NCI-H146 (cell line): ENCODE measurements at places on chromosomes 4 and X.

- DNase-seq, result no peak
Observed at GRCh38 chr4:107666134-107666533, 53.9 kb downstream of the PAPSS1 start.

DNA sequence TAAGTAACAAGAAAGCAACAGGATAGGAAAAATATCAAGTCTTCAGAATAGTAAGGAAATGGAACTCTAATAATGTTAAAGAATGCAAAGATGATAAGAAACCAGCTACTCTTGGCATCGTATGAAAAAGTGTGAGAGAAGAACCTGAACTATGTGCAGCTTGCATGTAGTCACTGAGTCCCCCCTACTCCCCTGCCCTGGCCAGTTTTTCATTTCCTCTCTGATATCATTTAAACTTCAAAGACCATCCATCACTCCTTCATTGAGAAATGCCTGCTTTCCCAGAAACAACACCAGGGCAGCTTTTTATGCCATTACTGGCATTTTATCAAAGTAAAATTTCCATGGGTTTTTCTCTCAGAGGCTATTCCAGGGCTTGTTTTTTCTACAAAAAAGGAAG, 28.1 kb downstream of the INPP4B start:
- no peak for DNase-seq

GRCh38 chr4:154551872-154552686, 1.9 kb upstream of the PLRG1 start:
- peak; percentile 52 for DNase-seq

DNA sequence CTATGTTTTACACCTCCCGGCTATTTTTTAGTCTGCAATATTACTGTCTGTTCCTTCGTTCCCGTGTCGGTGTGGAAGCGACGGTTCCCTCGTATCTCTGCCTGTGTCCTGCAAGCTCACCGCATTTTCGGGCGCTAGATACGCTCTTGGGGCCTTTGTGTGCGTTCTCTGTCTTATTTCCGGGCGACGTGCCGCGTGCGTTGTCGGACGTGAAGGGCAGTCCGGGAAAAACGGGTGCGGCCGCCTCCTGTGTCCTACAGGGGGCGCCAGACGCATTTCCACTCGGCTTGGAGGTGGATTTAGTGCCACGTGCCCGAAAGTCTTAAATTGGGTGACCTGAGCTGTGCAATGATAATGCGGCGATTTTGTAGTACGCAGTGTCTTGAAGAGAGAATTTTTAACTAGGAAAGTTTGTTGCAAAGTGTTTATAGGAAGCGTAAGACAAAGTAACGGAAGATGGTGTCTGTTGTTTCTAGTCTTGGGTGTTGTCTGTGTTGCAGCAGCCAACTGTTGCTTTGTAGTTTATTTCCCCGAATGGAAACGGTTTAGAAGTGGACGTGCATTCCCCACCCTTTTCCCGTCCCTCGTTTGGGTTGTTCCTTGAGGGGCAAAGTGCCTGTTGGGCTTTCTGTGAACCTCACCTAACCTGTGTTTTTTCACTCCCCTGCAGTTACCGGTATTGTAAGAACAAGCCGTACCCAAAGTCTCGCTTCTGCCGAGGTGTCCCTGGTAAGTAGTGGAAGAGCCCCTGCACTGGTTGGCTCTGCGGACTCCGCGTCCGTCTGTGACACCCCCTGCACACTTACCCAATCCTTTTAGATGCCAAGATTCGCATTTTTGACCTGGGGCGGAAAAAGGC, 720 bp downstream of the RPL10 start:
- peak; percentile 79 for DNase-seq

DNA sequence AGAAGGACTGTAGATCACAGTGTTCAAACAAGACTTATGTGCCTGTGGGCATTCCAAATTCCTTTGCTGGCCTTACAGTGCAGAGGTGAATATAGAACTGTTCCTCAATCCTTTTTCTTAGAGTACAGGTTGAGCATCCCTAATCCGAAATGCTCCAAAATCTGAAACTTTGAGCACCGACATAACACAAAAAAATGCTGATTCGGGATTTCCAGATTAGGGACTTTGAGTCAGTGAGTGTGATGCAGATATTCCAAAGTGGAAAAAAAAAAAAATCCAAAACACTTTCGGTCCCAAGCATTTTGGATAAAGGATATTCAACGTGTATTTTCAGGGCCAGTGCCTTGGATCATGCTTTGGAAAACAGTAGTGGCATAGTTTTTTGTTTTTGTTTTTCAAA, 9.2 kb downstream of the SMS start:
- no peak for DNase-seq

DNA sequence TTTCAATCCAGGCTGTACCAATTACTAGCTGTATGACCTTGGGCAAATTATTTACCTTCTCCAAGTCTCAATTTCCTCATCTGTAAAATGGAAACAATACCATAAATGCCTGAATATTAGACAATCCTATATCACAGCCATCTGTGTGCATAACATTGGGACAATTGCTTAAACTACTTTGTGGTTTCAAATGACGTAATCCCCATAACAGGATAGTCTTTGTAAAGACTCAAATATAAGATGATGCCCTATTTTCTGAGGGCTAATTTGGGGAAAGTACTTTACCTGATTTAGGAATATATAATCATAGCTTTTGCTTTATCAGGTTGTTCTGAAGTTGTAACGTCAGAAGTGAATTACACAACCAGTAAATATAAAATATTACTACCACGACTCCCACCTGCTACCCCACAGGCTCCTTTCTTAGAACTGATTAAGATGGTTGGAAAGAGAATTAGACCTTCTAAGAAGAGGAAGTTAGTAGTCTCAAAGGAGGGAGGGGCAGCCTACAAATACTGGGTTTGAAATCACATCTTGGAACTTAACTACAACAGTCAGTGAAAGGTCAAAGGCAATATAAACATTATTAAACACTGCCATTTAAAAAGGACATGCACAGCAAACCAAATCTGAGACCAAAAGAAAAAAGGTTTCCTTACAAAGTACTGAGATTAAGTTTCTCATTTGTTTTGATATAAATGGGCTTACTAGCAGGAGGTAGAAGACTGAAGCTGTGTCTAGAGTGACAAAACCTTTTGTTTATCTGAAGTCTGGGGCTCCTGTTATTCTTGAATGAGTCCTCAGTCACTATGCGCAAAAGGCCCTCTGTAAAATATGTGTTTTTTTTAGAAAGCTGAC, 215.0 kb downstream of the SCFD2 start:
- DNase-seq, result no peak

DNA sequence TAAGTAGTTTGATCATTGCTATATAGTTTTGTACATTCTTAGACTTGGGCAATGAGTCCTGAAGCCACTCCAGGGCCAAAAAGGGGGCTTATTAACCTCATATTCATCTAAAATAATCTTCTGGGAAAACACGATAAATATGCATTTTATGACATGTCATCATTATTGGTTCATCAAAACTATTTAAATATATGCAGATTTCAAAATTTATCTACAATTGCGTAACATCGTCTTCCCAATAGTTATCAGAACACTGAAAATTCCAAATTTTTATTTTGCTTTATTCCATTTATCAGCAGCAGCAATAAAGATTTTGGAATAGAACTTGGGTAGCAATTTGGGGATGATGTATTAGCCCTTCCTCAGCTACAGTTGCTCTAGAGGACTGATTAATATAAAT, 550.0 kb downstream of the IQCM start:
- DNase-seq, result no peak

DNA sequence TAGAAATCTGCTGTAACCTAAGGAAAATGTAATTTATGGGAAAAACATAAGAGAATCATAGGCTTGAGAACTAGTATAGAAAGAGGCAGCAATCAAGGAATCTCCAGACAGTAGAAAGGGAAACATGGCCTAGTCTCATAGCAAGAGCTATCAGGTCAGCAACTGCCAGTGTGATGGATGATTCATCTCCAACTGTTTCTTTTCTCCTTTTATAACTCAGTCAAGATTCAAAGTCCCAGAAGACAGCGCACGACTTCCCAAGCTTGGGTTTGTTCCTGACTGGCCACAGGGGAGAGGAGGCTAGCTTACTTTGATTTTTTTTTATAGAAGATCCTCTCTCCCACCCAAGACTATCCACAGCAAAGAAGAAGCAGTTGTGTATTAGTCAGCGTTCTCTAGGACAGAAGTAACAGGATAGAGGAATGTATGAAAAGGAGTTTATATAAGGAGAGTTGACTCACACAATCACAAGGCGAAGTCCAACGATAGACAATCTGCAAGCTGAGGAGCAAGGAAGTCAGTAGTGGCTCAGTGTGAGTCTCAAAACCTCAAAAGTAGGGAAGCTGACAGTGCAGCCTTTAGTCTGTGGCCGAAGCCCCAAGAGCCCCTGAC, 181.5 kb downstream of the GC start:
- DNase-seq, result no peak

DNA sequence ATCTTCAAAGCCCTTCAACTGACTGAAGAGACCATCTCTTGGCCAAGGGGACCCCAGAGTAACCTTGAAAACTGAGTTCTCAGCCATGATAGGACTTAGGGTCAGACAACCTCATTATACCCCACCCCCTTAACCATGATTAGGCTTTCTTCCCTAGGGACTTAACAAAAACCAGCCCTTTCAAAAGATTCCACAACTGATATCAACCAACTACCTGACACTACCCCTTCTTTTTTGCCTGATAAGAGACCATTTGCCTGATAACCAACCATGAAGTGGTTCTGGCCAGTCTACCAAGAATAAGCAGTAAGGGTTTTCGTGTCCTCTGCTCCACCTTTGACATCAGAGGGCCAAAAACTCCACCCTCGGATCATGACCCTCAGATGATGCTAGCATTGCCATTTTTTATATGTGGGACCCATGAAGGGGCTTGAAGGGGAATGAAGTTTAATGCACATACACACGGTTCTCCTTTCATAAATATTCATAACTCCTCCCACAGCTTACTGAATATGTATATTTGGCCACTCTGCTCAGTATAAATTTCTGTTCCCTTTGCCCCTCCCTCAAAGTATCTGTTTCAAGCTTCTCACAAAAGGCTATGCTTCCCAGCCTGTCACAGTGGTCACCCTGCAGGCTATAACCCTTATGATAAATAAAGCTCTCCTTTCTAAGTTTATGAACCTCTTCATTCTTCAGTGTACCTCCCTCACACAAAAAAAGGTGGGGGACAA, 12.3 kb downstream of the TBCK start:
- no peak for DNase-seq

GRCh38 chrX:2819345-2820135, 9.2 kb upstream of the GYG2 start:
- DNase-seq, result no peak

DNA sequence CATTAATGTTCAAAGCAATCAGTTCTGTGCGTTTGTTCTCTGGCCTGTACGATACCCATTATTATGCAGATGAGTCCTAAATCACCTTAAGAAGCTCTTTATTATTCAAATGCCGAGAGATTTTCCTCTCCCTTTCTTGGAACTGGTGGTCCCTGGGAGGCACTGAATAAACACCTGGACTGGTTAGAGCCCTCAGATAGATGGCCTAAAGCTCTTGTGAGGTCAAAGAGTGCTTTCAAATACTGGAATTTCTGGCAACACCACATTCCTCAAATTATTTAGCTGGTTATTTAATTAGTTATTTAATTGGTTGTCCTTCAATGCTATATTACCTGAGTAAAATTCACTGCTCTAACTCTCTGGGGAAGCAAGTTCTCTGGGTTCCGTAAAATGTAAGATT, 3.0 kb downstream of the ARHGEF38 start:
- DNase-seq, result no peak

DNA sequence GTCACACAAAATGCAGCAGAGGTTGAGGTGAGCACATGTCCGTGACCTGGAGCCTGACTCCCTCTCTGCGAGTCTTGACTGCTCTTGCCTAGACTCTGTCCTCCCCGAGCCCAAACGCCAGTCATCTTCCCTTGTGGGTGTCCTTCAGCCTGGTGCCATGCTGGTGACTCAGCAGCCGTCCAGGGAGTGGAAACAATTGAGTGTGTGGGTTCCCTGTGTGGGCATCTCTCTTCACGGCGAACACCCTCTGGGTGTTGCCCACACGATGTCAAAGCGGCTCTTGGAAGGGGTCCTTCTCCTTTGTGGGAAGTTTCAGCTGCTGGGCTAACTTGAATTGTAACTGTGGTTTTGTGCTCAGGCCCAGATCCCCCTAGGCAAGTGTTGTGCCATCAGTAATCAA, 17.5 kb upstream of the MSANTD1 start:
- DNase-seq, result no peak

GRCh38 chr4:44861756-44862155, 135.4 kb upstream of the GNPDA2 start:
- DNase-seq, result no peak

GRCh38 chr4:118810991-118811764, 24.7 kb downstream of the SEC24D start:
- no peak for DNase-seq
